ENCODE measurements at places on chromosomes 16 and 17. TPM values are rescaled to one million over a fixed set of nuclear protein-coding genes. Genes with fewer than 3 reads are reported as not detected.

Gene SEPTIN12
- polyA plus RNA-seq, result not detected

GRCh38 chr16:67936124-67936879 is at the start of gene PSMB10:
Gene PSMB10 (minus strand): TSS chr16:67936850. CDS start chr16:67936749, 101 bp downstream.
- peak; percentile 78 for DNase-seq

Gene MGAT5B
- polyA plus RNA-seq, result 0.05 TPM

Gene KRTAP1-3
- polyA plus RNA-seq, result not detected

Gene EVPLL
- not detected for polyA plus RNA-seq

Gene CACNA1H
- polyA plus RNA-seq, result 7.5 TPM

DNA sequence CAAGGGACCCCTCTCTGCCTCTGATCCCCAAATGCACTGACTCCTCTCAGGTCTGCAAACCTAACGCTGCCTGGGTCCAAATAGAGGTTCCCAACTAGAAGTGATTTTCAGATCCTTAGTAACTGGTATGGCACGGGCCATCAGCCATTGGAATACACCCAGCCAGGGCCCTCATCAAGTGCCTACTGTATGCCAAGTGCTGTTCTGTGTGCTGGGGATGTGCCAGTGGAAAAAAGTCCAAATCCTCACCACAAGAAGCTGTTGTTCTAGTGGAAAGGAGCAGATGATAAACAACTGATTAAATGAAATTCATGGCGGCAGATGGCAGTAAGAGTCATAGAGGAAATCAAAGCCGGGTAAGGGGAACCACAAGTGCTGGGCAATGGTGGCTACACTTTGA is 57.2 kb upstream of the MED9 start:
- no peak for DNase-seq

DNA sequence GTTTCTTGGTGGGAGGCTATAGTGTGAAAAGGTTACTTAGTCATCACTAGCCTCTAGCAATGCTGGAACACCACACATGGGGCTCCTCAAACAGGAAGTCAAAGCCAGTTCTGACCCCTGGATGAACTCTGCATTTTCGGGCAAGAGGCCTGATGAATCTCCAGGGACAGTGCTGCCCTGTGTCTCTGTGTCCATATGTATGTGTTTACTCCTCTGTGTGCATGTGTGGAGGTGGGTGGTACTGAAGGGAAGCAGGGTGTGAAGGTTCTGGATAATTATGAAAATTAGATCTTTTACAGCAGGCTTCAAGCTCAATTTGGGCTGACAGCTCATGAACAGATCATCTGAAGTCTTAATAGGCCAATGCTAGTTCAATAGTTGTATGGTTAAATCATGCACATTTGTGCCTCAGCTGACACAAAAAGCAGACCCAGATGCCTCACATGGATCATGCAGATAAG is 133.6 kb downstream of the SNX11 start:
- DNase-seq, result peak; percentile 67

DNA sequence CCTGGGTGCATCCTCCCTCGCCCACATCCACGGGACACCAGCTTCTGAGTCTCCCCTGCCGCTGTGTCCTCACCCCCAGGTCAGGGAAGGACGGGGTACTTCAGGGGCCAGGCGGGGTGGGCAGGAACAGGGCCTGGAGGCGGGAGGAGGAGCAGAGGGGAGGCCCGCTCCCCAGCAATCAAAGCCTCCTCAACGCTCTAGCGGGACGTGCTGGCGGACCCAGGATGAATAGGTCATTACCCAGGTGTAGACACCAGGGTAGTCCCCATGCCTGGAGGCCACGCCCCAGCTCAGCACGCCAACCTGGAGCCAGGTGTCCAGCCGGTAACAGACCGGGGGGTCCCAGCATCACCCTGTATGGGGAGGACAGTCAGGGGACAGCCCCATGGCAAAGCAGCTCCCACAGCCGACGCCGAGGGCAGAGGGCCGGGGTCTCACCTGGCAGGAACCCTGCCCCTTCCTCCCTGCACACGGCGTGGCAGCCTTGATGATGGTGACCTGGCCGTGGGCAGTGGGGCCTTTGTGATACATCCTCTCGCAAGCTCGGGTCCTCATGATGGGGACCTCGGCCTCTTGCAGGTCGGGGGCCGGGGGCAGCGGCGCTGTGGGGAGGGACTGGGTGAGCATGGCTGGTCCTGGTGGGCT is 24.2 kb downstream of the TPSD1 start:
- DNase-seq, result no peak

- no peak for DNase-seq
Measured at GRCh38 chr17:7551396-7551795, 2.5 kb downstream of the TNFSF12 start.

All from right cardiac atrium (tissue), 5 donors.